Activated T-helper 2 cell treated with anti-CD3 and anti-CD28 coated beads, Interferon-gamma antibody, Interleukin-2, Interleukin-4, amounts not matched to agents 10 μg/mL and 5 μg/mL and 100 μg/mL, durations not matched to agents 14 hours and 24 hours and 36 hours (primary cell): ENCODE measurements at places on chromosomes 11 and 22. TPM values are rescaled to one million over a fixed set of nuclear protein-coding genes. Genes with fewer than 3 reads are reported as not detected.

KCTD14 gene
- total RNA-seq: 0.23 and 0.34 TPM in 2 replicates

TEX54 gene
- total RNA-seq: 1.2 TPM in 1 of 2 replicates, not detected in the other

SESN3 gene
- 73.2 and 74.9 TPM in 2 replicates for total RNA-seq

RASL10A gene
- 0.46 and 0.52 TPM in 2 replicates for total RNA-seq

GPHA2 gene
- not detected in 2 replicates for total RNA-seq

PLAAT5 gene
- total RNA-seq: 0.64 and 0.80 TPM in 2 replicates

OR6T1 gene
- total RNA-seq: not detected in 2 replicates

APOBEC3F gene
- total RNA-seq: 23.8 and 24.1 TPM in 2 replicates

OR8B2 gene
- not detected in 2 replicates for total RNA-seq

MN1 gene
- 0.09 and 0.16 TPM in 2 replicates for total RNA-seq

MMP10 gene
- not detected in 2 replicates for total RNA-seq

CPT1B gene
- total RNA-seq: 68.2 and 74.3 TPM in 2 replicates

OR51B2 gene
- total RNA-seq: not detected in 2 replicates

PGM2L1 gene
- 17.1 and 18.2 TPM in 2 replicates for total RNA-seq

PATE4 gene
- not detected in 2 replicates for total RNA-seq

SCGB1A1 gene
- total RNA-seq: not detected in 2 replicates

H19 gene
- 0.34 TPM in 1 of 2 replicates, not detected in the other for total RNA-seq

CRYBA4 gene
- total RNA-seq: not detected in 2 replicates
